Stimulated activated CD8-positive, alpha-beta memory T cell treated with anti-CD3 and anti-CD28 coated beads, Interleukin-4, amount 100 ng/mL, for 1 hour (primary cell): ENCODE measurements at places on chromosomes 1 and 21.

GRCh38 chr1:167110586-167110985 lies 16.7 kb downstream of the STYXL2 start:
- no peak for DNase-seq

DNA sequence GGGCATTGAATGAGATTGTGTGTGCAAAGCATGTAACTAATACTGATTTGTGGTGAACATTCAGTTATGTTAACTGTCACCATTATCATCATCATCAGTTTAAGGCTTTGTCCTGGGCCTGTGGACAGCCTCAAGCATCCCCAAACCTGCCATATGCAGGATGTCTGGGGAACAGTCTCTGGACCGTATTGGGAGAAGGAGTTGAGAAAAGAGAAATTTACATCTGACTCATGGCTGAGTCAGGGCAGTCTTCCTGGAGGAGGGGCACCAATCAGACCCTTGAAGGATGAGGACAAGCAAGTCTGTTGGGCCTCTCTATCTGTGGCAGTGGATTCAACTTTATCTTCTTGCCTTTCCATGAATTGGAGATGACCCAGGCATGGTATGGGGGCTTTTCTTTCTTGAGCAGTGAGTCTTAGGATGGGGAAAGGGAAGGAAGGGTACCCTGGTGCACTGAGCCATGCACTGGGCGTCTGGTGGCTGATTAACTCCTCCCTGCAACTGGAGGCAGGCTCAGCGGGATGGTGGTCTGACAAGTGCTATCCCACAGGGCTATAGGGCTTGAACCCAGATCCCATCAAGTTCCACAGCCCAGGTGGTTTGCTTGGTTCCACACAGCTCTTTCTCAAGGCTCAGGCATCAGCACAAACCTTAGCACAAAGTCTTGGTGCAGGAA lies 2.9 kb downstream of the PADI3 start:
- no peak for DNase-seq

- no peak for DNase-seq
Measured at GRCh38 chr1:54064299-54064698, 10.9 kb downstream of the TCEANC2 start.

- DNase-seq, result no peak
Measured at GRCh38 chr1:180854001-180854400, 58.7 kb upstream of the KIAA1614 start.

- DNase-seq, result no peak
Measured at GRCh38 chr21:34941162-34941561, 107.9 kb downstream of the RUNX1 start.
